ENCODE measurements at places on chromosomes 3 and 15.

DNA sequence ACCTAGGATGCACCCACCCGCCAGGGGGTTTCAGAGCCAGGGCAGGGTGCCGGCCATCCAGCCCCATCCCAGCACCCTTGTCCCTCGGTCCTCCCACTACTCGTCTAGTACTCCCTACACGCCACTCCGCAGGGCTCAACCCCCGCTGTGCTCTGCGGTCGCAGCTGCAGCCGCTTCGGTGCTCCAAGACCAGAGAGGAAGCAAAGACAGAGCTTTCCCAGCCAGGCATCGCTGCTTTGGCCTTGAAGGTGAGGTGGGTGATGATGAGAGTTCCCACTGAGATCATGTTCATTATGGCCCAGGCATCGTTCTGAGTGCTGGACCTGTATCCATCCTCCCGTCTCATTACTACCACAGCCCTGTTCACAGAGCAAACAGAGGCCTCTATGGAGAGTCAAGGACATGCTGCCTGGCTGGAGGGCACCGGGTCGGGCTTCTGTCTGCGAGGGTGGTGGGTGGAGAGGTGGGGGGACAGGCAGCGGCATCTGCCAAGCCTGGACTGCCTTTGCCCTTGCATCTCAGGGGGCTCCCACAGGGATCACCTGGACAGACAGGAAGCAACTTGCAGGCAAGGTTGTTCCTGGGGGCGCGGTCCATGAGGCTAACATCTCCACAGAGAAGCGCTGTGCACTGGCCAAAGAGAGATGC lies 66.9 kb downstream of the KLF13 start:
- no peak for DNase-seq

DNA sequence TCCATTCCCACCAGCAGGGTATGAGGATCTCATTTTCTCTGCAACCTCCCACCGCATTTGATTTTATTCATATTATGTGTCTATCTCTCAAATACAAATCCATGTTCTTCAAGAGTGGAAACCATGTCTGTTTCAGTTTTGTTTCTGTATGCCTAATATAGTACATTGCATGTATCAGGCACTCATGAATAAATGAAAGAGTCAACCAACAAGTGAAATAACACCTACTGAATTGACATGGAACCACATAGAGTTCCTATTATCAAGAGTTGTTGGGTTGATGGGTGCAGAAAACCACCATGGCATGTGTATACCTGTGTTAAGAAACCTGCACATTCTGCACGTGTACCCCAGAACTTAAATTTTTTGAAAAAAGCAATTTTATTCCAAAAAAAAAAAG lies 466.8 kb downstream of the LPP start:
- DNase-seq: no peak

GRCh38 chr3:25589783-25590258 lies 74.9 kb downstream of the TOP2B start:
- DNase-seq: no peak

DNA sequence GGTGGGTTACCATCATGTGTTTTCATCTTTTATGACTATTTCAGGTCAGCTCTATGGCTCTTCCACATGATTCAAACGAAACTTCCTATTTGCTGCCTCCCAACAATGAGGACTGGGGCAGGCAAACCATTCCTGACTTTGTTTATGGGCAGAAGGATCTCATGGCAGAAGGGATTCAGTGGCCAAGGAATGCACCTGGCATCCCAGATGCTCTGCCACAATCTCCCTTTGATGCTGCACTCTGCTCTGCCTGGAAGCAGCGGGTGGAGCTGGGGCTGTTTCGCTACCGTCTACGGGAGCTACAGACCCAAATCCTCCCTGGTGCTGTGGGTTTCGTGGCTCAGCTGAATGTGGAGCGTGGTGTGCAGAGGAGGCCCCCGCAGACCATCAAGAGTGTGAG lies 6.8 kb downstream of the GDPGP1 start:
- DNase-seq: no peak

DNA sequence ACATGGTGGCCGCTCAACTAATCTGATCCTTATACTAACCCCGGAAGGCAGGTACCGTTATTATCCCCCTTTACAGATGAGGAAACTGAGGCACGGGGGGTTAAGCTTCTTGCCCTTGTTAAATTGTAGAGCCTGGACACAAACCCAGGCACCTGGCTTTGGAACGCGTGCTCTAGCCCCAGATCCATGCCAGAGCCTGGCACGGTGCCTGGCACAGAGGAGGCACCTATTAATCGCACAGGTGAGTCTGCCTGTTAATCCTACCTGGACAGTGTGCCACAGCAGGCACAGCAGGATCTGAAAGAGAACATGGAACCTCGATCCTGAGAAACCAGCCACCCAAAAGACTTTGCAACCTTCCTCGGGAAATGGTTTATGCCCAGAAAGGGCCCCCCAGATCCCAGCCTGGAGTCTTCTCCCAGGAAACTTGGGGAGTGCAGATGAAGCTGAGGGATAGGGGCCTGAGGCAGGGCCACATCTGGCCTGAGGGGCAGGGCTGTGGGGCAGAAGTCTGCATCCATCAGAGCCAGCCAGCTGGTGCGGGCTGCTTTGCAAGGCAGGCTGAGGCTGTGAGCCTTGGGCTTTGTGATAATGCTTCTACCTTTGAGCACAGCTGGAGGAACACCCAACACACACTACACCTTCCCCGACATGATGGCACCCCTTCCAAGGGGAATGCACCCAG lies 55.3 kb upstream of the SLC6A1 start:
- no peak for DNase-seq

GRCh38 chr3:124669470-124669869 lies 60.8 kb upstream of the UMPS start:
- DNase-seq: no peak

GRCh38 chr3:155089495-155089894 lies 9.4 kb downstream of the MME start:
- DNase-seq: no peak

DNA sequence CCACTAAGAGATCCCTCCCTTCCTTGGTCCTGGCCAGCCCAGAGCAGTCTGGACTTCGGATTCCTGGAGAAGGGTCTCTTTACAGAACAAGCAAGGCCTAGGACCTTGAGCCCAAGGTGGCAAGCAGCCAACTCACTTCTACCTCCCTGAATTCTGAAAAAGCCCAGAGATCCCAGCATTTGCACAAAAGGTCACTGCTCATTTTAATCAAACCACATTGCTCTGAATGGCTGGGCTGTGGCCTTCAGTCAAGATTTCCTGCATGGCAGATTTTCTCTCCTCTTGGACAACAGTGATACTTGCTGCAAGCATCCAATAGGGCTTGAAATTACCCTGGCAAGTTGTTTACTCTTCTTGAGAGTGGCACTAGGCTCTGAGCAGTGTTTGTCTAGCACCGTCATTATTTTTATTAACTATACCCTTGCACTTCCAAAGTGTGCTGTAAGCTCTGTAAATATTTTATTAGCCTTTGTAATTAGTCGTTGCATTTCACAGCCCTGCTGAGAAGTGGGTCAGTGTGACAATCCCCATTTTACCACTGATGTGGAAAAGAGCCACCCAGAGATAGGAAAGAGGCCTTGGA lies 274.7 kb upstream of the CTNNB1 start:
- no peak for DNase-seq

- no peak for DNase-seq
Observed at GRCh38 chr15:25736461-25736860, 126.7 kb downstream of the ATP10A start.
